ENCODE measurements at places on chromosomes 7 and 10.

DNA sequence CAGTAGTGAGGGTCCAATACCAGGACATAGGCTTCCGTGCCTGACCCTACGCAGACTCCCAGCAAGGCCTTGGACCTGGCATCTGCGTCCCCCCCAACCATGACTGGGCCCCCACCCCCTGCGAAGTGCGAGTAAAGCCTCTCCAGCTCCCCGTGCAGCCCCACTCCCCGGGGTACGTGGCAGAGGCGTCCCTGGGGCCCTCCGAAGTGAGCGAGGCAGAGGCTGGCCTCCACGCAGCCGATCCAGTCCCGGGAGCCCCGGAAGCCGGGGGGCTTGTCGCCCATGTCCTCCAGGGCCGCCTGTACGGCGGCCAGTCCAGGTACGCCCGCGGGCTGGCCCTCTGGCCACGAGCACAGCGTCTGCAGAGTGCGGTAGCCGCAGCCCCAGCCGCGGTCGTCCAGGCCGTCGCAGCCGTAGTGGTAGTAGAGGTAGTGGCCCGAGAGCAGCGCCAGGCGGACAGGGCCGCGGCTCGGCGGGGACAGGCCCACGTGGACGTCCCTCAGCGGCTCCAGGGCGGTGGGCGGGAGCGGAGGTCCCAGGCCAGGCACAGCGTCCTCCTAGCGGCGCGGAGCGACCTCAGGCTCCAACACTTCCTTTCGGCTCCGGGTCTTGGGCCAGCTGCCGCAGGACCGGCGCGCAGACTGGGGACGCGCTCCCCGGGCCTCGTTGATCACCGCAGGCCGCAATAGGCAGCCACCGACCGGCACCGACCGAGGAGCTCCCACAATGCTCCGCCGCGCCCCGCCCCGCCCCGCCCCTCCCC, at the start of gene UFSP1:
UFSP1 (minus strand) TSS at position 728 of the 763 bp plus-strand sequence; CDS start at position 284, 444 bp downstream.
- DNase-seq, result no peak

GRCh38 chr10:52756966-52757365, 15.6 kb downstream of the MBL2 start:
- DNase-seq, result no peak

DNA sequence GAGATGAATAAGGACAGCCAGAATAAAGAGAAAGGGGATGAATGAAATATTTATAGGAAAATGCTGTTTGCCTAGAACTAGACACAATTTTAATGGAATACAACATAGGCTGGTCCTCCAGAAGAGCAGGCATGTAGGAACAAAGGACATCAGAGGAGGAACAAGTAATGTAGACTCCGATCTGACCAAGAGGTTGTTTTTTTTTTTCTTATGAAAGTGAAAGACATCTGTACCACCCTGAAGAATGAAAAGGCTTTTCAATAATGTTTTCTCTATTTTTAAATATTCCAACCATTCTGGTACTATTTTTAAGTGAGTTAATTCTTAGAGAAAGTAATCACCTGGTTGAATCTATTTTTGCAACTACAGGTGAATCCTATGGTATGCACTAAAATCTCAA, 136.9 kb upstream of the PTN start:
- DNase-seq, result no peak

DNA sequence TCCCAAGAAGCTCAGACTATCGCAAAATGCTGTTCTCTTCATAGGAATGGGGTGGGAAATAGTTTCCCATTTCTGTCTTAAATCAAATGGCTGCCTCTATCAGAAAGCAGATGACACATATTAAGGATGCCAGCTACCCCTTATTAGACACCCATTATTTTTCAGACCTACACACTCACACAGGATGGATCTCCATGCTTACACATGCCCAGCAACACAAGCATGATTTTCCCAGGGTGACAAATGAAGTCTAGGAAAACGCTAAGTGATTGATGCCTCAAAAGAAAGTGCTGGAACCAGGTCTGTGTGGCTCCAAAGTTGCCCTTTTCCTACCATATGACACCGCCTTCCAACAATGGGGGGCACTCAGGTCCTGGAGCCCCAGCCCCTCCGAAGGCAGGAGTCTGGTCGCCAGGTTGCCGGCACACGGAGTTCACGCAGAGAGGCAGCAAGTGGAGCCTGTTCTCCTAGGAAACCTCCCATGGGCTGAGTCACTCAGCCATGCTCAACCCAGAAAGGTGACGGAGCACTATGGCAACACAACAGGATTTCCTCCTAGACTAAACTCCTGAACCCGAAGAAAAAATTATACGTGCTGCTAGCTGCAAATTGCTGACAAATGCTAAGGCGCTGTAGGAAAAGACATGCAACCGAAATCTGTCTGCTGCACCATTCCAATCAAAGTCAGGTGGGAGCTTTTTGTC, 19.8 kb downstream of the VOPP1 start:
- peak; percentile 65 for DNase-seq

- DNase-seq, result no peak
Observed at GRCh38 chr10:35720366-35720765, 78.3 kb upstream of the FZD8 start.

DNA sequence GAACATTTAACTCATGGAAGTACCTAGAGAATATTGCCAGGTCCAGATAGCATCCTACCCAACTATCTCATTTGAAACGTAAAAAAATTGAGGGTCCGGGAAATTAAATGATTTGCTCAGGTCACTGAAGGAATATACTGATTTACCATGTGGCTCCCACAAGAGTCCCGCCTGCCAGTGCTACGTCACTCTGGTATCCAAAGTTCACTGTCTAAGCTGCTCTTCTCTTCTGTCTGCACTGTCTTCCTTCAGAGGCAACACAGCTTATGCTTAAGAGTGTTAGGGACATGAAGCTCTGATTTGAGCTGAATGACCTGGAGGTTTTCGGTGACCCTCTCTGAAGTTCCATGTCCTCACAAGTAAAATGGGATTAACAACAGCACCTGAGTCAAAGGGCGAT, 114.6 kb downstream of the PDE1C start:
- DNase-seq, result no peak

- DNase-seq, result no peak
Observed at GRCh38 chr10:48613016-48613415, 8.1 kb upstream of the ARHGAP22 start.

DNA sequence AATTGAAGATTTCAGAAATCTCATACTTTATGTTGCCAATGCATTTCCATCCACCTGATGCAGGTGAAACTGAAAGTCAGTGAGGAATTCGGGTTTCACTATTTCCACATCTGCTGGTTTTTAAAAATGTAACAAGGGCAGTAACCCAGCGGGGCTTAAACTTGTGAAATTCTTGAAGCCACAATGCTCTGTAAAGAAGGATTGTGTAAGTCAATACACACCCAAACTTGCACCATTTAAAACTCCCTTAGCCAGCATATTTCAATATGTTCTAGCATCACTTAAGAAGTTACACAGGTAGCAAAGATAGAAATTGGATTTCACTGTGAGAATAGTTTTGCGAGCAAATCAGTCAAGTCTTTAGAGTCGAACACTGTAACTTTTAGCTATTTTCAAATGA, 386.1 kb downstream of the PLXDC2 start:
- no peak for DNase-seq

- DNase-seq, result no peak
Observed at GRCh38 chr10:55813451-55814170, 547.4 kb downstream of the ZWINT start.

DNA sequence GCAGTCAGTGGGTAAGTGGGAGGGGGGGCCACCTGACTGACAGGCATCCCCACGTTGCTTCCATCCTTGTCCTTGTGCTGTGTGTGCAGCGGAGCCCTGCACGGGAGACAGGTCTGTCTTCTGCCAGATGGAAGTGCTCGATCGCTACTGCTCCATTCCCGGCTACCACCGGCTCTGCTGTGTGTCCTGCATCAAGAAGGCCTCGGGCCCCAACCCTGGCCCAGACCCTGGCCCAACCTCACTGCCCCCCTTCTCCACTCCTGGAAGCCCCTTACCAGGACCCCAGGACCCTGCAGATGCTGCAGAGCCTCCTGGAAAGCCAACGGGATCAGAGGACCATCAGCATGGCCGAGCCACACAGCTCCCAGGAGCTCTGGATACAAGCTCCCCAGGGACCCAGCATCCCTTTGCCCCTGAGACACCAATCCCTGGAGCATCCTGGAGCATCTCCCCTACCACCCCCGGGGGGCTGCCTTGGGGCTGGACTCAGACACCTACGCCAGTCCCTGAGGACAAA, 24.8 kb downstream of the TBATA start:
- no peak for DNase-seq

DNA sequence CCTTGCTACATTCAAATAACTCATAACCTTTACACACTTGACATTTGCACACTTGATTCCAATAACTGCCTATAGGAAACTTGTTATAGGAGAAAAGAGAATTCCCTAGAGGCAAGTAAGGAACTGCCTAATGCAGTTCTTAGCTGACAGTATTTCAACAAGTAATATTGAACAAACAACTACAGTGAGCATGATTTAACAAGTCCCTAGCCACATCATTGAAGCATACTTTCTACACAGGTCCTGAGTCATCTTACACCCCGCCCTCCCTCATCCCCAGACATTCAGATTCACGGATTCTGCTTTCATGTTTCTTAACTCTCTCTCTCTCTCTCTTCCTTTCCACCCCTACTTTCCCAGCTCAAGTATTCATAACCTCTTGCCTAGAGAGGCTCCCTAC, 153.5 kb downstream of the LSM5 start:
- DNase-seq, result no peak

- DNase-seq, result no peak
Observed at GRCh38 chr7:51700593-51701215, 384.1 kb upstream of the COBL start.
